ENCODE measurements at places on chromosomes 11 and 22. TPM values are rescaled to one million over a fixed set of nuclear protein-coding genes. Genes with fewer than 3 reads are reported as not detected.

GRCh38 chr11:36373016-36374010 is 77.2 kb downstream of the PRR5L start:
- DNase-seq: no peak

GRCh38 chr11:72239849-72240460 is 4.0 kb downstream of the PHOX2A start:
- DNase-seq: peak; percentile 32

DNA sequence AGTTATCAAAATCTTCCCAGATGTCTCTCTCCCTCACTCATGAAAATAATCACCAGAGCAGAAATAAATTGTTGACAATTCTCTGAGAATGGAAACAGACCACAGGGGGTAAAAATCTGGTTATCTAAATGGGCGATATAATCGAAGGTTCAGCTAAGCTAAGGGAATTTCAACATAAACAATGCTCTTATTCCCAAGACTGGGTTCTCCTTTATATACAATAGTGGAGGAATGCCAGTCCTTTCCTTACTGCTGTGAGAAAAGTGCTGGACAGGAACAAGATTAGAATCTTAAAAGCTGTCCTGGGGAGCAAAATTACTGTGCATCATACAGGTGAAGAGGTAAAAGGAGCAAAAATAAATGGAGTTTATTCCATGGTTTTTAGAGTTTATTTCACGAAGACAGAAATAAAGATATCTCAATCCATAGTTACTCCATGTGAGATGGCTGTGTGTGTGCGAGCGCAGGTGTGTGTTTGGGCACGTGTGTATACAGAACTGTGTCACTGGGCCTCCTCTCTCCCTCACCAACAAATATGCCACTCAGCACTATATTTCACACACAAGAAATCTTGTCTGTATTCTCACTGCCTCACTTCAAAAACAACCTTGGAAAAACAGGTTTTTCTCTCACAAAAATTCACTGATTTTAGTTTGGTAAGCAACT is 385.6 kb downstream of the DCDC1 start:
- DNase-seq: no peak

Gene RCOR2
- total RNA-seq: 0.09 TPM

Gene CHRNA10
- total RNA-seq: 0.93 TPM

Gene CALCB
- not detected for total RNA-seq

DNA sequence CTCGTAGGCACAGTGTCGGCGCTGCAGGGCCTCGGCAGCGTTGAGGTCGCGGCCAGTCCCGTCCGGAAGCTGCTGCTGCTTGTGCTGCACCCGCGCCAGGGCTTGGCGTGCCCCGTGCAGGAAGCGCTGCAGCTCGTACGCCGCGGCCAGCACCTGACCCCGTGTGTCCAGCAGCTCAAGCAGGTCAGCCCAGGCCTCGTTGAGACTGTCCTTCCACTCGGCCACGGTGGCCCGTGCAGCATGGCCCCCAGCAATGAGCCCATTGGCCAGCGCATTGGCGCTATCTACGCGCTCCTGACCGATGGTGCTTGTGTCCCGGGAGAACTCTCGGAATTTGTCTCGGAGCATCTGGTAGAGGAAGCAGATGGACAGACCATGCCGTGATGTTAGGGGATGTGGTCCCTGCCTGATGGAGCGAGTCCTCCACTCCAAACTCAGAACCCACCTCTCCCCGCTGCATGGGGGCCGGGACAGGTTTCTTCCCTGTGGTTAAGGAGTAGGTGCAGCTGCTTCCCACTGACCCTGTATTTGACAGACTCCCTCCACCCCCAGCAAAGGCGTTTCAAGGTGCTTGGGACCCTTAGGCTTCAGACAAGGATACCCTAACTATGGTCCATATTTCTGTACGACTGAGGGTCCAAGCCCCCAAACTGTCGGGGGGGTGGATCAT is 13.8 kb upstream of the RBM4B start:
- DNase-seq: no peak

DNA sequence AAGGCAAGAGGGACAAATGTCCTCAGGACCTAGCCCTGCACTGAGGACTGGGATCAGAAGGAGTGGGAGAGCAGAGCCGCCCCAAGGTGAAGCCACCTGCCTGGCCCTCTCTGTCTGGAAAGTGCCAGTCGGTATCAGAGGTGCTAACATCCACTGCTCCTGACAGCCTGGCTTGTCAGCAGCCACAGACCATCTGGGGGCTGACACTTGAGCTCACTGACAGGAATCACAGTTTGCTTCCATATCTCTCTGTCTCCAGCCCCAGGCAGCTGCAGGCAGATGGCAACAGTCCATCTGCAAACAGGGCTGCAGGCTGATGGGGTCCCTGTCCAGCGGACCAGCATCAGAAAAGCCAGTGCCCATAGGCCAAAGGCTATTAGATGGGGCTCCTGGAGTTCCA is 5.5 kb downstream of the OPCML start:
- no peak for DNase-seq

Gene YPEL1
- total RNA-seq: 5.1 TPM

DNA sequence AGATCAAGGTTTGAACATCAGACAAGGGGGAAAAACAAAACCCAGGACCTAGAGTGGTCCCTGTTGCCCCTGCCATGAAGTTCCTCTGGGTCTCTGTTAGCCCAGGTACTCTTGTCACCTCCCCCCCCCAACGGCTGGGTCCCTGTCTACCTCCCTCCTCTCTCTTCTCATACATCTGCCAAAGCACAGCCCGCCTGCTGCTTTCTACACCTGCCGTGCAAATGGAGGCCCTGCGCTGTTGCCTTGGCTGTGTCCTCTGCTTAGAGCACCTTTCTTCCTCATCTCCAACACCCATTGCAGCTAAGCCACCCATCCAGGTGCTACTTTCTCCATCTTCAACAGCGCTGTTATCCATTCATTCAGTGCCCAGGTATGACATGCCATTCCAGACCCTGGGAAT is 99.2 kb downstream of the TP53I11 start:
- no peak for DNase-seq

Gene SNX15
- total RNA-seq: 13.1 TPM

DNA sequence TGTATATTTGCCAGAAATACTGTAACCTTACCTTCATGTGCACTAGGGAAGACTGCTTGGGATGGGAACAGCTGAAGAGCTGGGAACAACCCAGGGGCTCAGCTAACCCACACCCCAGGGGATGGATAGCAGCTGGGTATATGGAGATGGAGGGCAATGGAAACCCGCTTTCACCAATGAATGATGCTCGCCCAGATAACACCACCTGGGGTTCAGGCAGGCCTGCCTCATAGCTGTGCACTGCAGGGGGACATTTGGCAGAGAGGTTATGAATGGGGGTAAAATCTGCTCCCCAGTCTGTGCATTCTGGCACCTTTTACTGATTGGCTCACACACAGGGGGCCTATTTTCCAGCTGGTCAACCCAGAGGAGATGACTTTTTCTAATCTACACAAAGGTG is 170.7 kb downstream of the CHST1 start:
- no peak for DNase-seq

DNA sequence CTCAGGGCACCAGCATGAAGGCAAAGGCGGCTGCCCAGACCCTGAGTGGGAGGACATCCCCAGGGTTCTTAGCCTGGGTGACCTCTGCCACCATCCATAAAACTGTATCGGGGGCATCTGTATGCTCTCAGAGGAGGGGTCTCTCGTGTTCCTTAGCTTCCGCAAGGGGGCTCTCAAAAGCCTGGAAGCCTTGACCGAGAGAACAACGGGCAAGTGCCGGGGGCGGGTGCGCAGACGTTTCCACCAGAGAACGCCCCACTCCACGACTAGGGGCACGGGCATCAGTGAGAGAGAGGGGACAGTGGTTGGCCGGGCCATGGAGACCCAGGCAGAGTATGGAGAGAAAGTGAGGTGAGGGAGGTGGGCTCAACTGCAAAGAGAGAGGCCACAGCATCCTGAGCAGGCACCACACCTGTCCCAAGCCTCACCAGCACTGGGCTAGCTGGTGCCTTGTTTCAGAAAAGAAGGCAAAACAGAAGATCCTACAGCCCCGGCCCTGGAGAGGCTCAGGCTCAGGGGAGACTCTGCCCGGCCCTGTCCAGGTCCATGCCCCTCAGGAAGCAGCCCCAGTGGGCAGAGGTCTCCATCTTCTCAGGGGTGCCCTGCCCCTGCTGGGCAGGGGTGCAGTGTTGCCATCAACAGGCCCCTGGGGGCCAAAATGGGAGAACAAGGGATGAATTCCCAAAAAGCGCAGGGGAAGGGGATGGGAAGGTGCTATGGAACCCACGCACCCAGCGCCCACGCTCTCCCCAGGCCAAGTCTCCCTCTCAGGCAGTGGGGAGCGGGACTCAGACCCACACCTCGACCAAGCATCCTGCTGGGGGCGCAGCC is 5.9 kb downstream of the TSPAN32 start:
- DNase-seq: no peak

GRCh38 chr11:9247863-9248262 is 17.3 kb downstream of the DENND5A start:
- no peak for DNase-seq

Gene OR5B2
- not detected for total RNA-seq

DNA sequence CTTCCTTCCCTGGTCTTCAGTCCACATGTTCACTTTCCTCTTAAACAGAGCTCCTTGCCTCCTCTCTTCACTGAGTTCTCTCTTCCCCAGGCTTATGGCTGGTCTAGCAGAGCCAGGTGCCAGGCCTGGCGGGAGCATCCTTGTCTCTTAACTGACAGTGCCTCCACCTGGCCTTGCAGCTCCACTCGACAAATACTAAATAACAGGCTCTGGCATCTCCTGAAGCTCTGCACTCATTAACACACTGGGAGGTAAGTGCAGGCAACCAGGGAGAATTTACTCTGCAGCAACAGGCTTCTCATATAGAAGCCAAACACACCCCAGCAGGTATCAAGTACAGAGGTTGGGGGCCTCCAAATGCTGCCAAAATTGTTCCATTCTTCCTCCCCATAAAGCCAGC is 438.1 kb downstream of the SOX6 start:
- no peak for DNase-seq

DNA sequence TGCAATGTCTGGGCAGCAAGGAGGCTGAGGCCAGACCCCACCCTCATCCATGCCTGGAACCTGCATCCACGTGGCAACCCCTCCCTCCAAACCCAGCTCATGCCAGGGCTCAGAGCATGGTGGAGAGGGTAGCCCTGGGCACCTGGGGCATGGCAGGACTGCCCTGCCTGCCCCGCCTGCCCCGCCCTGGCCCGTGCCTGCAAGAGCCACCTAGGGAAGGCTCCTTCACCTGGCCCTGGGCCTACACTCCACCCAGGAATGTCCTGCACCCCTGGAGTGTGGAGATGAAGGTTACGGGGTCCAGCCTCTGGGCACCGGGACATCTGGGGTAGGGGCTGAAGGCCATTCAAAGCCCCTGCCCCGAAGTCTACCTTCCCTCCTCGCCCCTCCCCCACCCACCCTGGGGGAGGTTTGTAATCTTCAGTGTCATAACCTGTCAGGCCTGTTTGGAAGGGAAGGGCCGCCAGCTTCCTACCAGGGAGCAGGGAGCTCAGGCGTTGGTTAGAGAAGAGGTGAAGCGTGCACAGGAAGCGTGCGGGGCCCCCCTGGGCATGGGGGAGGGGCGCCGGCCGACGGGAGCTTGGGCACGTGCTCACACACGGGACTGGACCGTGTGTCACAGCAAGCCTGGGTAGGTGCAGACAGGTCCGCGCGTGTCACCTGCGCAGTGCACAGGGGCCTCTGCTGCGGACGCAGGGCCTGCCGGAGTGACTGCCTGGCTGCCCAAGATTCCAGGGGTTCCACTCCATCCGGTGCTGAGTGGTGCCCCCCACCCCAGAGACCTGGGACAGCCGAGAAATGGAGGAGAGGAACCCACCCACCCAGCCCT is 30.7 kb upstream of the TH start:
- DNase-seq: no peak

- DNase-seq: no peak
These were observed 284.8 kb downstream of the CADM1 start for GRCh38 chr11:115219376-115219775.

DNA sequence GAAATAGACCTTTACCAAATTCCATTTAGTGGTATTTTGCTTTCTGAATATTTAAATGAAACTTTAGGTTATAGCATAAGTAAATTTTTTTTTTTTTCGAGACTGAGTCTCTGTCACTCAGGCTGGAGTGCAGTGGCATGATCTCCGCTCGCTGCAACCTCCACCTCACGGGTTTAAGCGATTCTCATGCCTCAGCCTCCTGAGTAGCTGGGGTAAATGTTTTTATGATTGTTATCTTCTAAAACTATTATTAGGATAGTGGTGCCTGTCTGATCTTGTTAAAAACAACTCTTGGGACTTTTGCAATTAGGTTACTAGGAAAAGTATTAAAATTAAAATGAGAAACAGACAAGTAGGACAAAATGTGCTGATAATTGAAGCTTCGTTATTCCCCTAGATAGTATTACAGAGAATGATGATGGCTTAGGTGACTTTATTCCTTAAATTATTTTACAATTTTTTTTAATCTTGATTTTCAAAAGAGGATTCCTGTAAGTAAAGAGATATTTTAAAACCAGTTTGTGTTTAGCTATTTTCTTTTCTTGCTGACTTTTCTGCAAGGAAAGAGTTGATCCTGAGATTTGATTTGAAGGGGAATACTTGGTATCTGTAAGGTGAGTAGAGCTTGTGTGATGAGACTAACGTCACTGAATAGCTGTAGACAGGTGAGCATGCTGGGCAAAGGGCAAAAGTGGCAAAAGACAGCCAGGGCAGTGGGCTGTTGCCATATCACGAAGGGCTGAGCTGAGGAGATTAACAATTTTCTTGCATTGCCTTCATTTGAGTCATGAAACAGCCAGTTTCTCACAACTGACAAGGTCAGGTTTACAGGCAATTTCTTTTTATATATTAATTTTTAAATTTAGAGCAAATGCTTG is 20.8 kb downstream of the CRKL start:
- no peak for DNase-seq

DNA sequence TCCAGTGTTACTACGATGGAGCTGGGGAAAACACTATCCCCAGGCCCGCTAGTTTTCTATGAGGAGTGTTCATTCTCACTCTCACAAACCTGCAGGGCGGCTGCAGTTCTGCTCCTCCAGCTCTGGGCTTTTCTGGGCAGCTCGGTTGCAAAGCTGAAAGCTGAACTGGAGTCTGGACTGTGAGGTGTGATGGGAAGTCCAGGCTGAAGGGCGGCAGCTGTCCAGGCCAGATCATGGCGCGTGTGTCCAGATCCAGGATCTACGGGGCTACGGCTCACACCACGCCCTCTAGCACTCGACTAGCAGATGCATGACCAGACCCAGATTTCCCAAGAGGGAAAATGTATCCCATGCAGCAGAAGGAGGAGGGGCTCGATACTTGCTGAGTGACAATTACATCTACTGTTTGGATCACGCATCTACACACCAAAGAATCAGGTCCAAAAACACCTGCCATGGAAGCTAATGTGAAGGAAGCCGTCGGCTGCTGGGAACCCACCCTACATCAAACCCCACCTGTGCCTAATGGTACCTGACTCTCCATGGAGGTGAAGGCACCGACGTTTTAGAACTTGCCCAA is 555.0 kb downstream of the BRD1 start:
- no peak for DNase-seq

Gene ELF5
- not detected for total RNA-seq

- peak; percentile 13 for DNase-seq
These were observed 29.9 kb downstream of the GAL start for GRCh38 chr11:68714060-68714856.

Gene DEFB131B
- total RNA-seq: not detected

Gene MMP10
- total RNA-seq: 7.3 TPM

Gene PGA3
- total RNA-seq: not detected

- DNase-seq: no peak
These were observed 40.3 kb downstream of the JHY start for GRCh38 chr11:122922893-122923292.

Gene CDC42BPG
- total RNA-seq: 0.34 TPM

Gene MPPED2
- 0.85 TPM for total RNA-seq
